Panc1 (cell line): ENCODE measurements at places on chromosomes 6 and 20.

GRCh38 chr20:63046841-63047240 is 40.1 kb upstream of the BHLHE23 start:
- no peak overlapping the region for H3K27ac ChIP-seq
- no peaks in the 10 kb centered on the region for H3K4me1 ChIP-seq
- no peaks in the 10 kb centered on the region for H3K36me3 ChIP-seq
- DNase-seq, result no peak

- H3K4me3 ChIP-seq, result no peak overlapping the region
- no peaks in the 10 kb centered on the region for H3K27me3 ChIP-seq
- no peaks in the 10 kb centered on the region for H3K36me3 ChIP-seq
- H3K4me1 ChIP-seq, result no peaks in the 10 kb centered on the region
- no peak overlapping the region for H3K27ac ChIP-seq
These were observed 448.8 kb upstream of the BTBD3 start for GRCh38 chr20:11468880-11469279.

GRCh38 chr6:5107341-5107740 is 22.2 kb downstream of the PPP1R3G start:
- H3K36me3 ChIP-seq, result no peaks in the 10 kb centered on the region
- H3K4me3 ChIP-seq, result no peak overlapping the region
- no peak for DNase-seq
- H3K27ac ChIP-seq, result no peak overlapping the region
- no peaks in the 10 kb centered on the region for H3K4me1 ChIP-seq

GRCh38 chr6:125659887-125660286 is 89.5 kb upstream of the HEY2 start:
- H3K4me3 ChIP-seq, result no peak overlapping the region
- no peaks in the 10 kb centered on the region for H3K4me1 ChIP-seq
- H3K27ac ChIP-seq, result no peak overlapping the region
- no peaks in the 10 kb centered on the region for H3K36me3 ChIP-seq
- DNase-seq, result no peak

- H3K27me3 ChIP-seq, result no peaks in the 10 kb centered on the region
- H3K4me3 ChIP-seq, result peak within 1 kb of the TSS; percentile 94
- peak; percentile 73 for DNase-seq
- H3K27ac ChIP-seq, result peak within 1 kb of the TSS; percentile 95
- H3K4me1 ChIP-seq, result peaks cover 8% of the 10 kb centered on the region
- H3K36me3 ChIP-seq, result peaks cover 11% of the 10 kb centered on the region; the same call in 1 of the 2 replicates
These were observed at the start of gene CDKAL1 for GRCh38 chr6:20534295-20535262. Gene CDKAL1 (plus strand): TSS chr6:20534457. CDS start chr6:20546351, 11,894 bp downstream.

- H3K4me3 ChIP-seq, result no peak overlapping the region
- H3K27ac ChIP-seq, result no peak overlapping the region
- H3K27me3 ChIP-seq, result no peaks in the 10 kb centered on the region; the same call in 1 of the 2 replicates
These were observed 175.5 kb downstream of the EYA2 start for GRCh38 chr20:47070176-47070575.

- H3K4me1 ChIP-seq, result peaks cover 7% of the 10 kb centered on the region; the same call in 1 of the 2 replicates
- H3K4me3 ChIP-seq, result no peak overlapping the region
- no peaks in the 10 kb centered on the region for H3K27me3 ChIP-seq
- H3K36me3 ChIP-seq, result no peaks in the 10 kb centered on the region
- no peak for DNase-seq
These were observed 114.5 kb downstream of the JAG1 start for GRCh38 chr20:10559266-10559665.

DNA sequence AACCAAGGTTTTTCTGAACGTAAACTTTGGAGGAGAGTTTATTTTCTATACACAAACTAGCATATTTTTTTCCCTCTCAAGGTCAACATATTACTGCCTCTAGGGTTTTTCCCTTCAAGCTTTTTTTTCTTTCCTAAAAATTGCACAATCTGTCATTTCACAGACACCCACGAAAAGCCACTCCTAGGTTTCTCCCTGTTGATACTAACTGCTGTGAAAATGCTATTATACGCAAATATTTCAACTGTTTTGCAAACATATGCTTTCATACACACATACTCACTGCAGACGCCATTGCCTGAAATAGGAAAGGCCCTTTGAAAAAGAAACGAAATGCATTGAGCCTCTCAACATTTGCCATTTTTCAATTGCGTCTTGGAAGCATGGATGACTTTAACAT is 333.0 kb downstream of the CD83 start:
- H3K27me3 ChIP-seq, result no peaks in the 10 kb centered on the region
- H3K27ac ChIP-seq, result no peak overlapping the region
- no peaks in the 10 kb centered on the region for H3K36me3 ChIP-seq
- no peak overlapping the region for H3K4me3 ChIP-seq
- no peak for DNase-seq

DNA sequence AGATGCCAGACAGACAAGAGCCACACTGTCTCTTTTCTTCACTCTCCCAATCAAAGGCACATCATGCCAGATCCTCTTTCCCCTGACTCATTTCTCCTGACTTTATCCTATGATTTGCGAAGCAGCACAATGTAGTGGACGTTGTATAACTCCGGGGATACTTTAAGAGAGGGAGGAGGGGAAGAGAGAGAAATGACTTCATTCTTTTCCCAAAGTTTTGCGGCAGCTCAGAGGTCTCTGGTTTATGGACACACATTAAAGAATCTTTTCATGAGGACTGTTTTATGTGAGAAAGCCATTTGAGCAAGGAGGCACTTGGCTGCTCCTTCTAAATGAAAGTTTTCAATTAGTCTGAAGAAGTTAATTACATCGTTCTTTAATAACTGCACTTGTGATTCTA is 75.1 kb upstream of the MC3R start:
- no peak overlapping the region for H3K27ac ChIP-seq
- H3K36me3 ChIP-seq, result no peaks in the 10 kb centered on the region
- H3K4me1 ChIP-seq, result no peaks in the 10 kb centered on the region
- DNase-seq, result no peak

GRCh38 chr6:54971825-54972224 is 125.3 kb downstream of the FAM83B start:
- H3K27ac ChIP-seq, result no peak overlapping the region
- no peaks in the 10 kb centered on the region for H3K36me3 ChIP-seq
- no peaks in the 10 kb centered on the region for H3K4me1 ChIP-seq
- no peaks in the 10 kb centered on the region for H3K27me3 ChIP-seq

DNA sequence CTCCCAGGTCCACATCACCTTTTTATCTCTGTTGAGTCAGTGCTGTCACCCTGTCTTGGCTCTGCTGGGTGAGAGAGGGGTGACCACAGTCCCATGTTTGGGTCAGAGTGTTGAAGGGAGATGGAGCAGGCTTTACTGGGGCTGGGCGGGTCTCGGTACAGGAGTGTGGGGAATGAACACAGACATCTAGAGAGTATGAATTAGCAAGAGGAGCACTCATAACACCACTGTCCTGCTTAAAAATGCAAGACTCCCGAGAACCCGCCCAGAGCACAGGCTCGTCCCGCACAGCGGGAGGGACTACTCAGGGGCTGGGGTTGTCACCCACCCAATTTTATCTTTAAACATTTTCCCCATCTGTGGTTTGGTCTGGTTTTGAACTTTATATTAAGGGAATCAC is 27.5 kb upstream of the DACT2 start:
- no peak for DNase-seq
- no peaks in the 10 kb centered on the region for H3K4me1 ChIP-seq
- no peaks in the 10 kb centered on the region for H3K27me3 ChIP-seq

DNA sequence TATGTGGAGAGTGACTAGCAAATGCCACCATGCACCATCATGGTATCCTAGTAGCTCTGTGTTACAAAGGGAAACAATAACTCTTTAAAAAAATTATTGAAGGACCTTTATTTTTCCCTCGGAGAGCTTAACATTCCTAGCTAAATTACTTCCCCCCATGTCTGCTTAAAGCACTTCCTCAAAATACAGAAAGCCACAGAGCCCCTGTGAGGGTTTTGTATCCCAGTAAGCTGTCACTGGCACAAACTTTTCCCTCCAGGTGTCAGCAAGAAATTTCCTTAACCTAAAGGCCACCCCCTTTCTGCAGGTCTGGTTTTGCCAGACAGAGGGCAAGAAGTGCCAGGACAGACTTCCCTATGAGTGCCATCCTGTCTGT is 340.0 kb upstream of the PRDM1 start:
- no peak overlapping the region for H3K4me3 ChIP-seq
- H3K27ac ChIP-seq, result no peak overlapping the region
- H3K4me1 ChIP-seq, result no peaks in the 10 kb centered on the region
- H3K36me3 ChIP-seq, result no peaks in the 10 kb centered on the region
- no peaks in the 10 kb centered on the region; the same call in 1 of the 2 replicates for H3K27me3 ChIP-seq
- no peak for DNase-seq

GRCh38 chr6:47690214-47690613 is 8.2 kb upstream of the ADGRF4 start:
- no peaks in the 10 kb centered on the region for H3K4me1 ChIP-seq
- no peaks in the 10 kb centered on the region for H3K36me3 ChIP-seq
- H3K27me3 ChIP-seq, result no peaks in the 10 kb centered on the region
- no peak overlapping the region for H3K4me3 ChIP-seq
- no peak overlapping the region for H3K27ac ChIP-seq
- no peak for DNase-seq
